ENCODE measurements at places on chromosomes 3 and 15.

- DNase-seq, result no peak
Measured at GRCh38 chr3:192422321-192422996, 304.9 kb downstream of the FGF12 start.

DNA sequence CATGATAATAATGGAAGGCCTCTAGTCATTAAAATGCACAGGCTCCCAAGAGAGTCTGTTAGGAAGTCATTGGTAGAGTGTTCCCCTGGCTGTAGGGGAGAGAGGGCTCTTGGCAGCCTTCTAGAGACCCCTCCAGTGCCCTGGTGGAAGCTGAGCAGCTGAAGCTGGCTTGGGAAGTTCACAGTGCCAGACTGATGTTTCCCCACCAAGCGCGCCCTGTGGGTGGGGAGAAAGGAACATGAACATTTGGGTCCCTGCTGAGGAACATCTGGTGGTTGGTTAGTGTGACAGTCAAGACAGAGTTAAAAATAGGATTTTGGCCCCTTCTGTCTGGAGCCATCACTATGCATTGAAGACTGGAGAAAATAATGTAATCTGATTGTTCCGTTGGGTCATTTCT, 37.1 kb upstream of the RGMA start:
- DNase-seq, result no peak

- DNase-seq, result no peak
Measured at GRCh38 chr15:27573805-27574485, 525.2 kb downstream of the OCA2 start.

- DNase-seq, result peak; percentile 35
Measured at GRCh38 chr3:11155341-11156025, 1.2 kb downstream of the HRH1 start.

- DNase-seq, result no peak
Measured at GRCh38 chr3:102687851-102688555, 253.2 kb downstream of the ZPLD1 start.

- DNase-seq, result no peak
Measured at GRCh38 chr3:154013736-154014135, 107.5 kb upstream of the ARHGEF26 start.

DNA sequence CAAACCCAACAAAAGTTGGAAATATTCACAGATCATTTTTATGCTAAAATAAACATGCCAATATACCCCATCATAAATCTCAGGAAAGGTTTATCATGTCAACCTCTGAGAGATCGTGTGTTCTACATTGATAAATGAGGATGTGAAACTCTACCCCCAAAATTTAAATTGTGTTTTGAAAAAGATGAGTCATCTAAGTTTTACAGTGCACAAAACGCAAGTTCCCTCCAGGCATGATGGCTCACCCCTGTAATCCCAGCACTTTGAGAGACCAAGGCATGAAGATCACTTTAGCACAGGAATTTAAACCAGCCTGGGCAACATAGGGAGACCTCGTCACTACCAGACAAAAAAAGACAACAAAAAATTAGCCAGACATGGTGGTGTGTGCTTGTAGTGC, 1487.0 kb upstream of the GBE1 start:
- DNase-seq, result no peak

- DNase-seq, result no peak
Measured at GRCh38 chr15:77901251-77901881, 176.1 kb downstream of the TBC1D2B start.

DNA sequence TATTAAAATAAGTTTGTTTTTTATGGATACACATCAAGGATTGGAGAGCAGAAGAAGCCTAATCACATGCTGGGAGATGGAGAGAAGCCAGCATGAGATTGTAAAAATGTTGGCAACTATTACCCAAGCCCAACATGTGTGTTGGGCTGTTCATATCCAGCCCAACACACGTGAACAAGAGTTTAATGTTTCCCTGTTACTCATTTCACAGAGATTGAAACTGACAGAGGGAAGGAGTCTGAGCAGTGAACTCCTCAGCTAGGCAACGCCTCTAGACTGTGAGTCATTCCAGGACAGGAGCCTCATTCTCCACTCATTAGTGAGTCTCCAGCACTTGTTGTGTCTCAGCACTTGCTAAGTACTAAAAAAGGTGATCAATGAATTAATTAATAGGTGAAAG, 43.2 kb upstream of the CMSS1 start:
- DNase-seq, result no peak

- DNase-seq, result no peak
Measured at GRCh38 chr3:5004319-5005152, 25.3 kb downstream of the BHLHE40 start.

- no peak for DNase-seq
Measured at GRCh38 chr3:65742914-65743313, 295.8 kb downstream of the MAGI1 start.

GRCh38 chr3:97882975-97883598, 61.3 kb downstream of the CRYBG3 start:
- DNase-seq, result no peak

DNA sequence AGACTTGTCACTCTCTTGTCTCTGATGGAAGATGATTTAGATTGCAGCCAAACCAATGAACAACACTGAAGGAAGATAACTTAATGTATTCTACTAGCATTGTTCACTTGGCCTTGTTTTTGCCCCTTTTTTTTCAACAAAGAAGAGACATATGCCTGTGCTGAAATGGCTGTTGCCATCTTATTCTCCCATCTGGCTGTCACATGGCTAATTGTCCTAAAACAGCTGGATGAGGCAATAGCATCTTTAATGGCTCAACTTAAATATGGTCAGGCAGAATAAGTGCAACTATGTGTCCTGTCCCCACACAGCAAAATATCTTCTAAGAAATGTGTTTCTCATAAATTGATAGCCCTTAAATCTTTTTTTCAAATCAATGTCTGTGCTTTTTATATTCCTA, 576.9 kb downstream of the TUSC7 start:
- no peak for DNase-seq

DNA sequence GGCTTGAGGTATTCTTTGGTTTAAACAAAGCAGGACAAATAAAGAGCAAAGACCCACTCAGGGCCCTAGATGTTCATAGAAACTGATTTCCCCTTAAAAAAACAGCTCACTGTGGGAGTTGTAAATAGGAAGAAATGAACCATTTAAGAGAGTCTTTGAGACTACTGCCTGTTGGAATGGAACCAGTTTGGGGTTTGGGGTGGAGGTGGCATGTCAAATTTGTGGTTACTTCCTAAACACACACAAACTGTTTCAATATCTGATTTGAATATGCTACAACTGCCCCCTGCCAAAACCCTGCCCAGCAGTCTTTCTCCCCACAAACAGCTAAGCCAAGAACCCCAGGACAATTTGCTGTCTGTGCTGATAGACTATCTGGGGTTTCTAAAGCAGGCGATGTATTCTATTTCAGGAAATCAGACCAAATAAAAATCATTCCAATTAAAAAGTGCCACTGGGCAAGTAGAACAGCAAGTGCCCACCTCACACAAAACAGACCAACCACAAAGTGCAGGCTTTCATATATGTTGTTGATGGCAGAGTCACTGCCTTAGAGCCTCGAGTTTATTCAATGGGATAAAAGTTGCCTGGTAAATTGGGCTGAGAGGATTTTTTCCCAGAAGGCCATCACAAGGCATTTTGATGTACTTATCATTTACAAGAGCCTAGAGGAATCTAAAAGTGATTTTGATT, 293.9 kb upstream of the PROK2 start:
- no peak for DNase-seq

DNA sequence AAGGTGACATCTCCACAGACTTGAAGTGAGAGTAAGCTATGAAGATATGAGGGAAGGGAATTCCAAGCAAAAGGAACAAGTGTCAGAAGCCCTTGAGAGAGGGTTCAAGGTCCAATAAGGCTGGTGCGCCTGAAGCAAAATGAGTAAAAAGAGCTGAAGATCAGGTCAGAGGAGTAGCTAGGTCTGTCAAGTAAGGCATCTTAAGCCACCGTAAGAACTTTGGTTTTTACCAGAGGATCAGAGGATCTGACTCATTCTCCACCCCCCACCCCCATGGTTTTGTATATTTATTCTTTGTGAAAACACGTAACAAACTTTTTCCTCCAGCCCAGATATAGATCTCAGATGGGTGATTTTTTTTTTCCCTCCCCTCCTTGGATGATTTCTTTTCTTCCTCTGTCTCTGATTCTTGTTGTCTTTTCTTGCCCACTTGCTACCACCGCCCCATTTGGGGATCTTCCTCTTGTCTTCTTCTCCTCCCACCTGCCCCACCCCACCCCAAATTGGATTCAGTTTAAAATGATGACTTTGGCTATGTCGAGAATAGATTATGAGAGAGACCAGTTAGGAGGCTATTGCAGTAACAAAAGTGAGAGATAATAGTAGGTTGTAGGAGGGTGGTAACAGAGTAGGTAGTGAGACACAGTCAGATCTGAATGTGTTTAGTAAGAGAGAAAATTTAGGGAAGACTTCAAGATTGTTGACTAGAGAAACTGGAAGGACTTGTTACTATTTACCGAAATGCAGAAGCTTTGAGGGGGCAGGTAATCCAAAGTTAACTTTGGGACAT, 6.1 kb downstream of the TRMT10C start:
- DNase-seq, result no peak

DNA sequence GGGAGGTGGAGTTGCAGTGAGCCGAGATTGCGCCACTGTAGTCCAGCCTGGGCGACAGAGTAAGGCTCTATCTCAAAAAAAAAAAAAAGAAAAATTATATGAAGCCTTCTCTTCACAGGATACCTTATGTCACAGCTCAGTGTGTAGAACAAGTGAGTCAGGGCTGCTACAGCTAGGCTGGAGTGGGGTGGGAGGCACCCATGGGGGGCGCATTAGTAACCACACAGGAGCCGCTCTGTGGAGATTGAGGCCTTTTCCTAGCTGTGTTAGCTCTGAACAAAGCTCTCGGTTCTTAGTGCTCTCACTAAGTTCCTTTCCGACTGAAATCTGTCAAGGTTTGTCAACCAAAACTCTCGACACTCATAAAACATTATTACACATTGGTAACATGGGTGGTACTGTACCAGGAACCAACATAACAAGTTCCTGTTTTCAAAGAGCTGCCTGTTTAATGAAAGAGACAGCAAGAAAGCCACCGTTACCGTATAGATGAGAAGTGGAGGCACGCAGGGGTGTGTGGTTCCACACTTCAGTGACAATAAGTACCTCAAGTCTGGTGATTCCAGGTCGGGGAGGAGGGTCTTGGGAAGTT, 4.5 kb downstream of the LRRC31 start:
- DNase-seq, result no peak

- DNase-seq, result no peak
Measured at GRCh38 chr3:43031485-43031884, 52.4 kb downstream of the GASK1A start.

DNA sequence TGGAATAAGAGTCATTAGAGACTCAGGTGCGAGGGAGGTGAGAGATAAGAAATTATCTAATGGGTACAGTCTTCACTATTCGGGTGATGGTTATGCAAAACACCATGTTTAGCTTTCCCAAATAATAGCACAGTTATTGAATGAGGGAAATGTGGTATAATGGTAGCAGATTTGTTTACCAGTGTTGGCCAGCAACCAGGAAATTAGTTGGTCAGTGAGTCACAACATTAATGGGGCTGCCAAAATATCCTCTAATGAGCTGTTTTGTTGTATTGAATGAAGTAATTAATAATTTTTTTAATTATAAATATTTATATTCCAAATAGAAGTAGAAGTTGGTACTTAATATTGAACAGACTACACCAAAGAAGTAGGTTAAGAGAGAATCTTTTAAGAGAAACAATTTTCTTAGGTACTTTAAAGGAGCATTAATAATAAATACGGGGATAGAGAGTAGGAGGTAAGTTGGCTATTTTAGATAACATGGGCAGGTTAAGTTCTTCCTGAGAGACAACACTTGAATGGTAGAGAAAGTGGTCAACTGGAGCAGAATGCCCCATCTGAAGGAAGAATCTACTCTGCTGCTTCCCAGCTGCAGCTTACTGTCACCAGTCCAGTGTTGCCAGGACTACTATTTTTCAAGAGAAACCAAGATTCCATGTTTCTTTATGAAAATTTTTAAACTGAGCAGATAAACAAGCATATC, 218.8 kb downstream of the UBE2E2 start:
- DNase-seq, result no peak

GRCh38 chr3:110625201-110625747, 446.3 kb upstream of the NECTIN3 start:
- no peak for DNase-seq

- DNase-seq, result no peak
Measured at GRCh38 chr15:67107014-67107812, 41.8 kb downstream of the SMAD3 start.

DNA sequence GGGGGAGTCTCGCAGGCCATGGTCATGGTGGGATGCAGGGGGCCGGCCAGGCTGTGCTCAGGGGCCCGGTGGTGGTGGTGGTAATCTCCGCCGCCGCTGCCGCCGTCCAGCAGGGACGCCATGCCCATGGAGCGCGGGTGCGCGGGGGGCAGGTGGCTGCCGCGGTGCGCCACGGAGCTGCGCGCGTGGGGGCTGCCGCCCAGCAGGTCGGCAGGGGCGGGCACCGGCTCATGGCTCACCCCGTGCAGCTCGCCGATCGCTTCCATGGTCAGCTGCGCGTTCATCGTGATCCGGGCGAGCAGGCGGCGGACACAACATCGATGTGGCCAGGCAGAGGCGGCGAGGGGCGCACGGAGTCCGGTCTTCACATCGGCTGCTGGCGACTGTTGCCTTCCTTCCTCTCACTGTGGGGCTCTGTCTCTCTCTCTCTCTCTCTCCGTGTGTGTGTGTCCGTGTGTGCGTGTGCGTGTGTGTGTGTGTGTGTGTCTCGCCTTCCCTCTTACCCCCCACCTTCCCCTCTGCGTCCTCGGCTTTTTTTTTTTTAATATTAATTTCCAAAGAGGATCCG, 451 bp downstream of the ONECUT1 start:
- no peak for DNase-seq

DNA sequence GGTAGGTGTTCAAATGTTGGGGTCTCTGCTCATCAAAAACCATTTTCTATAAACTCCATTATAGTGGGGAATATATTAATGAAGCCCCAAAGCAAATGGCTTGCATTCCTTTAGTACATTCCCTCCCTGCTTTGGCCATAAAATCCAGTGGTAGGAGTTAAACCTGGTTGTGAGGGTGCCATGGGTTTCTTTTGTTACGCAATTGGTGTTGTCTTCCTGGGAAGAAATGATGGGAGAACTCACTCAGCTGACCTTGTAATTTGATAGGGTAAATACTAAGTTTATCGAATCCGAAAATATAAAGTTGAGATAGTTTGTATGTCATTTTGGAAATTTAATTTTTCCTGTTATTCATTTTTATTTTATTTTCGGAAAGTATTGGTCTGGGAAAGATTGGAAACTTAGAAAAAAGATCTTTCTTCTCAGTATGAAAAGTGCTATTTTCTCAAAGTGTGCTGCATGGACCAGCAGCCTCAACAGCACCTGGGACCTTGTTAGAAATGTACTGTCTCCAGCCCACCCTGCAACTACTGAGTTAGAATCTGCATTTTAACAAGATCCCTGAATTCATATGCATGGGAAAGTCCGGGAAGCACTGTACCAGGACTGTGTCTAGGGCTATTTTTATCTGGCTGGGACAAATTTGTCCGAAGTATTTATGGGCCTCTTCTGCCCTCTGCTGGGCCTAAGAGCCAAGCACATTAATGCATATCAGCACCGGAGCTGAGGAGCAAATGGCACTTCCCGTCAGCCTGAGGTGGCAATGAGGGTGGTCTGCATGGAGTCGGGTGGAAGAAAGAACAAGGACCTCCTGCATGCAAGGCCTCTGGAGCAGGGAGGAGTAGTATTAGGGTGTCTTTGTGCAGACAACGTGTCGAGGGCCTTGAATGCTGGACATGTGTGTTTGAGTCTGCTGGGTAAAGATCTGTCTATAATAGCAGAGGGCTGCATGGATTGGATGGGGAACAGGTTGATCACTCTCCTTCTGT, 54.7 kb downstream of the FAM81A start:
- DNase-seq, result peak; percentile 61

Data from anterior cingulate cortex (tissue), 58 donors.